Midbrain (tissue), 1 donor: ENCODE measurements at places on chromosomes 11 and 22.

DNA sequence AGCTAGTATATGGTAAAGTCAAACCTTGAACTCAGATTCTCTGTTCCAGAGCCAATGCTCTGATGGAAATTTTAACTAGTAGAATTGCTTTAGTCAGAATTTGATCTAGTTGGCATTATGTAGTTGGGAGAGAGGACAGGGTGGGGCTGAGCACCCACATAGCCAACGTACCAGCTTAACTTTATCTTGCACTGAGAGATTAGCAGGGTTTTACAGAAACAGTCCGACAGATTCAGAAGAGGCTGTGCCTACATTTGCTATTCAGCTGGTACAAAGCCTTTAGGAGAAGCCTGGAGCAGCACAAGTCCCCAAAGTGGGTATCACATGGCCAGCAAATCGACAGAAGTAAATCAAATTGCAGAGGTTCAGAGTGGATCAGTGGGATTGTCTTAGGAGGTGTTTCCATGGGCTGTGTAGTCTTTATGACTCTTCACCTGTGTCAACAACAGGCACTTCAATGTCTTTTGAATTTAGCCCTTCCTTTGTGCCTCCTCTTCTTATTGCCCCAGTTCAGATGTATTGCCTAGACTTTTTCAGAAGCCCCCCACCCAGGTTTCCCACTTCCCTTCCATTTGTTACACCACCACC is 7.3 kb upstream of the CSRP3 start:
- no peak for DNase-seq

DNA sequence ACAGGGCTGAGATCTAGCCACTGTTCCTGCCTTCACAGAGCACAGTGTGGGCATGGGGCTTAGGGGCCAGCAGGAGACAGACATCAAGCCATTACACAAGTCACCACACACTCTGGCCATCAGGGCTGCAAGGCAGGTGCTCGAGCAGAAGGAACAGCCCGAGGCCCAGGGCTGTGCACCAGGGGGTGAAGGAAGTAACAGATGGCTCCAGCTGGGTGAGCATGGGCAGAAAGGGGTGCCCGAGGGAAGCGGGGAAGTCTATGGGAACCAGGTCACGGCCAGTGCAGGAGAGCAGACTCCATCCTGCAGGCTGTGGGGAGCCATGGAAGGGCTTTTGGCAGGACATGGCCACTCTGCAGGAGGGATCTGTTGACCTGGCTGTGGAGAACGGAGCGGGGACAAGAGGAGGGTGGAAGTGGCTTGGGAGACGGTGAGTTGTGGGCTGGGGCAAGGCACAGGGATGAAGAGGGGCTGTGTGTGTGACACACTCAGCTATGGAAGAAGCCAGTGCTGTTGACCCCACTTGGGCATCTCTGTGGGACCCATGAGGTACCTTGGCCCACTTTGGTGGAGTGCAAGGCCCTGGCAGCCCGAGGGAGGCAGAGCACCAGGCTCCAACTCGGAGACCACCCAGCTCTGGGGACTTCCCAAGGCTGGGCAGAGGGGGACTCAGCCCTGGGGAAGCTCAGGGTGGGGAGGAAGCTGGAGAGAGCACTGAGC is 3.6 kb downstream of the C11orf68 start:
- no peak for DNase-seq

DNA sequence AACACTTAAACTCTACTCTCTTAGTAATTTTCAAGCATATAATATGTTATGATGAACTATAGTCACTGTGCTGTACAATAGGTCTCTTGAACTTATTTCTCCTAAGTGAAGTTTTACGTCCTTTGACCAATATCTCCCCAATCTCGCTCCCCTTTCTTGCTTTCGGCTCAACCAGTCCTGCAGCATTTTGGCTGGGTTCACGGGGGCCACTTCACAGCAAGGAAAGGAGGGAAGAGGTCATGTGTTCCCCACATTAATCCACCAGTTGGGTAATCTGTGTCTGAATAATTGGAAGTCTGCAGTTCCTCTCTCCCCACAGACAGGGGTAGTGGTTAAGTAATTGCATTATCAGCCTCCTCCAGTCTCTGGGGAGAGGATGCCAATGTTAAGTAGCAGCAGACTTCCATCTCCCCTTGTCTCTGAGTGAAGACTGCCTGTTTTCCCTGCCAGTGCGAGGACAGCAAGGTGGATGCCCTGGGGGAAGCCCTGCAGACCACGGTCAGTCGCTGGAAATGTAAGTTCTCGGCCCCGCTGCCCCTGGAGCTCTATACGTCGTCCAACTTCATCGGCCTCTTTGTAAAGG is 59.2 kb upstream of the CRTAM start:
- DNase-seq = no peak

GRCh38 chr22:35777335-35777975 is 59.8 kb downstream of the APOL5 start:
- DNase-seq = no peak

GRCh38 chr11:907668-908067 is 2.9 kb downstream of the CHID1 start:
- no peak for DNase-seq

- no peak for DNase-seq
These were observed 45.4 kb downstream of the GGTLC2 start for GRCh38 chr22:22689621-22690345.

GRCh38 chr22:42951093-42951710 is 63.7 kb downstream of the PACSIN2 start:
- no peak for DNase-seq

DNA sequence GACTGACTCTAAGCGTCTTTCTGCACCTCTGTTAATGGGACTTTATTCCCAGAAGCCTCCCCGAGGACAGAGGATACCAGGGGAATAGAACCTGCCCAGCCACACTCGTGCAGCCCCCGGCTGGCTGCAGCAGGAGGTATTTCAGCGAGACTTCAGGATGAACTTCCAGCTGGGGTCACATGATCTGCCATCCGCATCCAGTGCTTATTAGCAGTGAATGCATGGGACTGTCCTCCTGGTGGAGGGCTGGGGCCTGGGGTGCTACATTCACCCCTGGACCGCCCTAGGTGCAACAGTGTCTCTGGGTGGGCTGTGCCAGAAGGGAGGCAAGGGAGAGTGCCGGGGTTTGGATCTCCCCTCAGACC is 1.6 kb downstream of the DUSP8 start:
- no peak for DNase-seq

GRCh38 chr11:9574622-9575259 is 1.3 kb downstream of the WEE1 start:
- no peak for DNase-seq

DNA sequence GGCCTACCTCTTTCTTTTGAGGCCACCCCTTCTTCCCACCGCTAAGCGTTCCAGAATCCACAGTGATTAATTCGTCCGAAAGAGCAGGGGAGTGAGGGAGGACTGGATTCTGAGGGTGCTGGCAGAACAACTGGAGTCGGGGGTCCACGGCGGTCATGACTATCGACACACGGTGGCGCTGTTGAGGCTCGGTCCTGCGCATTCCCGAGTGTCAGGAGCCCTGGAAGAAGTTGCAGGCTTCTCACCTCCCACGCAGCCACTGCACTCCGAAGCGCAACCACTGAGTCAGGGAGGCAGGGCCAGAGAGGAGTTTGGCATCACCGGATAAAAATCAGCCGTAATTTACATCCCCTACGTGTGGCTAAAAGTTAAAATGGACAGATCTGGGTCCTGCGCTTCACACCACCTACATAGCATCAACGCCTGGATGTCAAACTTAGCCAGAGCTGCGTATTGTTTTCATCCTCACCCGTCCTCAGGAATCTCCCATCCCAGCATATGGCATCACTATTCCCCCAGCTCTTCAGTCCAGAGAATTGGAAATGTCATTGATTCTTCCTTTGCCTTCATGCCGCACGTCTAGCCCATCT is 10.7 kb upstream of the CTSF start:
- DNase-seq = peak; percentile 55

DNA sequence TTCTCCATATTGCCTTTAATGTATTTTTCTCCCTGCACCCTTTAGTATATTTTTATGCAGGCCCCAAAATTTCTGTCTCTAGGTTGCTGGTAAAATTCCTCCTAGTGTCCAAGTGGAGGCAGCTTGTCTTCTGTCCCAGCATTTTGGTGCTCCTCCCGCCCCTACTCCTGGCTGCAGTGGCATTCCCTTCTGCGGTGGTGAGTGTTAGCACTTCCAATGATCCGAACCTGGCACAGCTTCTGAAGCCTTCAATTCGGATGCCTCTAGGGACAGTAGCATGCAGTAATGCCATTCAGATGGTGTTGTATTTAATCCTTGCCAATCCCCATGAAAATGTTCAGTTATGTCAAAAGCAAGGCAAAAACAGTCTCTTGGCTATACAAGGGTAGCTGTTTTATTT is 5.9 kb downstream of the YWHAH start:
- no peak for DNase-seq

- no peak for DNase-seq
These were observed 423.9 kb downstream of the MN1 start for GRCh38 chr22:27377501-27378295.

DNA sequence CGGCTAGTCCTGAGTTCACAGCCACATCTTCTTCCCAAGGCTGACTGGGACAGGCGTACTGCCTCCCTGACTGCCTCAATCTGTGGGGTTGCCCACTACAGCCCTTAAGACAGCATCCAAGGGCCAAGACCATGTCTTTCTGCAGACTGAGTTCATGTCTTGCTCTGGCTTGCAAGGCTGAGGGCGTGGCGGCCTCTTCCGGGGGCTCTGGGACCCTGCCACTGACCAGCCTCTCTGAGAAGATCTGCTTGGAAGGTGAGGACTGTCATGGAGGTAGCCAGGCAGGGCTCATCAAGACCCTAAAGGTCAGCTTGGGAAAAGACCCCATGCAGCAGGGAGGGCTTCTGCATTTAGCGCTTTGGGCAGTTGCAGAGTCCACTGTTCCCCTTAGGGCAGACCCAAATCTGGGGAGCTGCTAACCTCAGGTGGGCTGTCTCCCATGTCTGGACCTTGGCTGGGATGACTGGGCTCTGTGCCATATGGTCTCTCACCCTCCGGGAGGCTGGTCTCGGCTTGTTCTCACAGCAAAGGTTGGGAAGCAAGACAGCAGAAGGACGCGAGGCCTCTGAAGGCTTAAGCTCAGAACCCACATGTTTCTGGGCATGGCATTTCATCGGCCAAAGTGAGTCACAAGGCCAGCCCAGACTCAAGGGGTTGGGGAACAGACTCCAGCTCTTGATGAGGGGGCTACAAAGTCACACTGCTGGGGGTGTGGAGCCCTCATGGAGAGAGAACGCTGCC is 109.1 kb upstream of the LMO1 start:
- DNase-seq = no peak

- DNase-seq = no peak
These were observed 327.7 kb downstream of the DLG2 start for GRCh38 chr11:85299258-85299942.

GRCh38 chr11:94545264-94546161 is 1.8 kb downstream of the FUT4 start:
- DNase-seq = no peak

DNA sequence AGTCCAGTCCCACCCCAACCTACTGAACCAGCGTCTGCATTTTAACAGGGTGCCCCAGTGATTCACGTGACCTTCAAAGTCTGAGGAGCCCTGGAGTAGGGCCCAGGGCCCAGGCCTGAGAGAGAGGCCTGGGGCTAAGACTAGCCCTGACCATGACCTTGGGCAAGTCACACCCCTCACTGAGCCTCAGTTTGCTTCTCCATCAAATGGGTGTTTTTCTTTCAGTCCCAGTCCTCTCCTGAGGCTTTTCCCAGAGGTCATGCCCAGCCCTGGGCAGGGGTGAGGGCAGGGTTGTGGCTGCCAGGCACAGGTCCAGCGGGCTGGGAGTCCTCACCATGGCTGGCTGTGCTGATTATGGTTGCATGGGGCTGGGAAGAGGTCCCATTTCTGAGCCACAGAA is 33.0 kb upstream of the GCAT start:
- DNase-seq = no peak

- no peak for DNase-seq
These were observed 98.7 kb downstream of the MPPED1 start for GRCh38 chr22:43510281-43511070.

GRCh38 chr11:22733475-22734248 is 67.3 kb downstream of the GAS2 start:
- no peak for DNase-seq

DNA sequence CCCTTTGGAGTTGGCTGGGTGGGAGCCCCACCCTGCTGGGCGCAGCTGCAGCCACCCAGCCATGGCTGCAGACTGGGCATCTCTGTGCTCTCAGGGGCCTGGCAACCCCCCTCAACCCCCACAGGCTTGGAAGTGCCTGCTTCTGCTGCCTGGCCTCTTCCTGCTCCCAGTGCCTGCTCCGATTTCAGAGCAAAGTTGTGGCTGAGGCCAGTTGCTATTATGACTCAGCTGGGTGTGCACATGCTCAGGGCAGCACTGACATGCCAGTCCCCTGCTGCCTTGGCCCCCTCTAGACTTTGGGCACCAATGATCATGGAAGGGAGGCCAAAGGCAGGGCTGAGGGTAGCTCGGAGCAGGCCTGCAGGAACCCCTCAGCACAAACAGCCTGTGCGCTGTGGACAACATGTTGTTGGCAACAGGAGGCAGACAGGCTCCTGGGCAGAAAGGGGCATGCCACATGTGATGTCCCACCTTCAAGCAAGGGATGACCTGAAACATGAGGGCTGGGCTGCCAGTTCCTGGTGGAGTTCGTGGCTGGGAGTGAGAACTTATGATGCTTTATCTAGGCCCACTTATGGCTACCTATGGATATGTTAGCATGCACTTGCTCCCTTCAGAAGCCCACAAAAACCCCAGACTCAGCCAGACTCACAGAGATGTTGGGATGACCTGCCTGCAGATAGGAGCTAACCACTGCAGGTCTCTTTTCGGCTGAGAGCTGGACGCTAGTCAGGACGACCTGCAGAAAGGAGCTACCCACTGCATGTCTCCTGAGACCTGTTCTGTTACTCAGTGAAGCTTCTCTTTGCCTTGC is 96.4 kb upstream of the AMOTL1 start:
- no peak for DNase-seq

DNA sequence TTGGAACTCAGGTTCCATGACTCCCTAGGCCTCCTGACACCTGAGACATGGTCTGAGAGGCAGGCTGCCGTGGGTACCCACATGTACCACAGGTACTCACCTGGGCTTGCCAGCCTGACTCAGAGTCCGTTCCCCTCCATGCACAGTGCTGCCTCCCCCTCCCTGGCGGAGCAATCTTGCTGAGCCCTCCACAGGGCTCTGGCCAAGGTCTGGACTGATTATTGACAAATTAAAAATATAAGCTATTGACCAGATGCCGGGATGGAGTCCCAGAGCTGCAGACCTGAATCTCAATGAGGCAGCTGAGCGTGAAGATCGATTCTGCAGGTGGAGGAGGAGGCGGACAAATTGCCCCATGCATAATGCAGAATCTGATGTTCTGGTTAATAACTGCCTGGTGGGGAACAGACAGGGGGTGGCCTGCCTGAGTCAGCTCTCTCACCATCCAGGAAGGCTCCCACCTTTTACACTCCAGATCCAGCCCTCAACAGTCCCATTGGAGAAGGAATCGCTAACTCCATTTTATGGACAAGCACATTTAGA is 422.7 kb downstream of the MIAT start:
- no peak for DNase-seq

GRCh38 chr11:61833471-61833870 is 5.4 kb downstream of the FADS2 start:
- DNase-seq = no peak

DNA sequence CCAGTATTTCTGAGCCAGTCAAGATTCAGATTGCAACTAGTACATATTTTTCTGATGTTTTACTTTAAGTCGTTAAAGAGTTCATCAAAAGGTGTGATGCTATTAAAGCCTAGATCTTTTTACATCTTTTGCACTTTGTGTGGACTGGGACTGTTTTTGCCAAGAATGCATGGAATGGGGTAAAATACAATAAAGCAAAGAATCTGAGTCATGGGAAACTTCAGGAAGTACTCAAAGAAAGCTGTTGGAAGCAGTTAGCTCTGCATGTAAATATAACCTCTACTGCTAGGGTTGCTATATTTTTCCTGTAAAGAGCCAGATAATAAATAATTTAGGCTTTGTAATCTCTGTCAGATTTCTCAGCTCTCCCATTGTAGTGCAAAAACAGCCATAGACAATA is 20.9 kb downstream of the ATXN10 start:
- no peak for DNase-seq
